Dermis blood vessel endothelial cell (primary cell): ENCODE measurements at places on chromosomes 4 and X. TPM values are rescaled to one million over a fixed set of nuclear protein-coding genes. Genes with fewer than 3 reads are reported as not detected.

Gene NPY5R
- total RNA-seq = not detected in 2 replicates

Gene MAMLD1
- 0.85 and 1.4 TPM in 2 replicates for total RNA-seq

Gene TCEAL3
- 8.0 and 8.4 TPM in 2 replicates for total RNA-seq

Gene CXorf65
- total RNA-seq = not detected in 2 replicates

Gene TCEAL7
- total RNA-seq = 0.28 and 1.2 TPM in 2 replicates

Gene PF4V1
- total RNA-seq = 0.34 TPM in 1 of 2 replicates, not detected in the other
